ENCODE measurements at places on chromosomes 3 and 15. TPM values are rescaled to one million over a fixed set of nuclear protein-coding genes. Genes with fewer than 3 reads are reported as not detected.

DNA sequence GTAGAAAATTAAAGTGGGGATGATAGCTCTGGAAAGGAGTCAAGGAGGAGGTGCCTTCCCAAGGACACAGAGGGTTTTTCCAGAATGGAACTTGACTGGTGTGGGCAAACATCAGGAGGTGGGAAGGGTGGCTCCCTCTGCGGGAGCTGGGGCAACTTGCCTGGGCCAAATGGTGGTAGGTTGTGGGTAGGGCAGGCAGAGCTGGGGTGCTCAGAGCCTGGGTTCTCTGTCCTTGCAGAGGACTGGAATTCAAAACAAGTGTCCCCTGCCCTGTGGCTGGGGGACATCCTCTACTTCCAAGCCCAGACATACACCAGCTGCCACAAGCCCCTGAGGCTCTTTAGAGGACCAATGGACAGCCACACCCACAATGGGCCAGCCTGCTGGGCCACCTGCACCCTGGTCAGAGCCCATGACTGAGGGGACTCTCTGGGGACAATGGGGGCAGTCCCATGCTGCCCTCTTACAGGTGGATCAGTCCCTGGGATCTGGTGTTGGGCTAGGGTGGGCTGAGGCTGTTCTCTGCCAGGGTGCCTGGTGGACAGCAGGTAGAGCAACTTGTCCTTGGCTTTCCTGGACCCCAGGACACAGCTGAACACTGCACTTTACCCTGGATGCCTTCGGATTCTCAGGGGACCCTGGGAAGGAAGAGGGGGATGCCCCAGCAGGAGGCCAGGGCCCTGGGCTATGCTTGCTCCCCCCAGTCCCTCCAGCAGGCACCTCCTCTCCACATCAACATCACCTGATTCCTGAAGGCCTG lies 38.6 kb upstream of the CSPG4 start:
- H3K4me3 ChIP-seq = no peak overlapping the region
- DNase-seq = no peak
- H3K4me1 ChIP-seq = no peaks in the 10 kb centered on the region
- H3K27ac ChIP-seq = no peak overlapping the region
- H3K27me3 ChIP-seq = no peaks in the 10 kb centered on the region
- no peaks in the 10 kb centered on the region for H3K36me3 ChIP-seq

DNA sequence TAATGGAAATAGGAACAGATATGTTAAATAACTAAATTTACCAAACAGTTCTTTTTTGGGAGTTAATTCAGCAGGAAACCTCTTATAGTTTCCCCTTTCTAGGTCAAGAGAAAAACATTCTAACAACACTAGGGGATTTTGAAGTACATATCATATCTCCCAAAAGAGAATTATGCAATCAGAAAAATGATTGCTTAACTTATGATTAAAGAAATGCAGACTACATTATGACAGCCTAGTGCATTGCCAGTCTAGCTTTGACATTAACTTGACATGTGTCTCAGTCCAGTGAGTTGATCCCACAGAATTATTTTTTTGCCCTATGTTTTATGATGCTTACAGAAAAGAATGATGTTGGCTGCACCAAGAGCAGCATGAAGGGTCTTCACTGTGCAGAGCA lies 31.7 kb upstream of the NPHP3 start:
- DNase-seq = no peak
- no peaks in the 10 kb centered on the region for H3K36me3 ChIP-seq
- H3K27me3 ChIP-seq = no peaks in the 10 kb centered on the region
- H3K27ac ChIP-seq = no peak overlapping the region
- no peaks in the 10 kb centered on the region for H3K4me1 ChIP-seq

DNA sequence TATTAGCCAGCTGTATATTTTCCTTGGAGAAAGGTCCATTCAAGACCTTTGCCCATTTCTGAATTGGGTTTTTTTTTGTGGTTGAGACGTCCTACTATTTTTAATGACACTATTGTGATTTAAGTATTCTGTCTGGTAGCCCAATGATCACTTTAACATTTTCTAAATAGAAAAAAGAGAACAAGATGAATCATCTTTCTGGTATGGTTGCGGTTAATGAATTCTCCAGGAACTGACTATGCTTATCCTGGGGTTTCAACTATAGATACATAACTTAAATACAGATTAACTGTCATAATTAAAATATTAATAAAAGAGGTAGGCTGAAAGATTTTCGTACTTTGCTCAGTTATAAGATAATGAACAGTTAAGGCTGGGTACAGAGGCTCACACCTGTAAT lies 51.9 kb downstream of the PBRM1 start:
- H3K4me3 ChIP-seq = no peak overlapping the region
- peaks cover 58% of the 10 kb centered on the region for H3K36me3 ChIP-seq
- H3K27ac ChIP-seq = no peak overlapping the region
- H3K27me3 ChIP-seq = no peaks in the 10 kb centered on the region
- DNase-seq = no peak
- H3K4me1 ChIP-seq = no peaks in the 10 kb centered on the region

- H3K27me3 ChIP-seq = no peaks in the 10 kb centered on the region
- no peak overlapping the region for H3K27ac ChIP-seq
- H3K4me3 ChIP-seq = no peak overlapping the region
- DNase-seq = no peak
- H3K4me1 ChIP-seq = no peaks in the 10 kb centered on the region
These were observed 738.6 kb upstream of the NR2F2 start for GRCh38 chr15:95591886-95592285.

Gene MCTP2
- 36.3 TPM for total RNA-seq

- H3K27me3 ChIP-seq = no peaks in the 10 kb centered on the region
- no peak for DNase-seq
- no peak overlapping the region for H3K27ac ChIP-seq
- no peaks in the 10 kb centered on the region for H3K4me1 ChIP-seq
- H3K4me3 ChIP-seq = no peak overlapping the region
These were observed 12.5 kb downstream of the COPG1 start for GRCh38 chr3:129261894-129262293.

GRCh38 chr3:36147934-36148558 lies 232.3 kb upstream of the STAC start:
- H3K4me3 ChIP-seq = no peak overlapping the region
- no peak for DNase-seq
- H3K36me3 ChIP-seq = no peaks in the 10 kb centered on the region
- H3K4me1 ChIP-seq = no peaks in the 10 kb centered on the region
- H3K27ac ChIP-seq = no peak overlapping the region

Gene POLQ
- 0.46 TPM for total RNA-seq

DNA sequence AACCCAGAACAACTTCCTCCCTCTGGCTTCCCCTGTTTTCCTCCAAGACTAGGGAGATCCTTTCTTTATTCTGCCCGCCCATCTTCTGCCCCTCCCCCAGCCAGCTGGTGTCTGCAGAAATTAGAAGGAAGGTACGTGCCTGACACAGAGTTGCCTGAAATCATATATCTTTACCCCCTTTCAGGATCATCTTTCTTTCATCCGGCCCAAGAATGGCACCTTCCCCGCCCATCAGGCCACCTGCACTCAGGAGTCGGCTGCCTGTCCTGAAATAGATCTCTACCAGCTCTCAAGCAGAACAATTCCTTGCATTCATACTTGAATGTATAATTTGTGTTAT lies 133.7 kb downstream of the VGLL4 start:
- H3K27ac ChIP-seq = no peak overlapping the region
- H3K4me3 ChIP-seq = no peak overlapping the region
- DNase-seq = no peak
- no peaks in the 10 kb centered on the region for H3K27me3 ChIP-seq
- no peaks in the 10 kb centered on the region for H3K36me3 ChIP-seq

DNA sequence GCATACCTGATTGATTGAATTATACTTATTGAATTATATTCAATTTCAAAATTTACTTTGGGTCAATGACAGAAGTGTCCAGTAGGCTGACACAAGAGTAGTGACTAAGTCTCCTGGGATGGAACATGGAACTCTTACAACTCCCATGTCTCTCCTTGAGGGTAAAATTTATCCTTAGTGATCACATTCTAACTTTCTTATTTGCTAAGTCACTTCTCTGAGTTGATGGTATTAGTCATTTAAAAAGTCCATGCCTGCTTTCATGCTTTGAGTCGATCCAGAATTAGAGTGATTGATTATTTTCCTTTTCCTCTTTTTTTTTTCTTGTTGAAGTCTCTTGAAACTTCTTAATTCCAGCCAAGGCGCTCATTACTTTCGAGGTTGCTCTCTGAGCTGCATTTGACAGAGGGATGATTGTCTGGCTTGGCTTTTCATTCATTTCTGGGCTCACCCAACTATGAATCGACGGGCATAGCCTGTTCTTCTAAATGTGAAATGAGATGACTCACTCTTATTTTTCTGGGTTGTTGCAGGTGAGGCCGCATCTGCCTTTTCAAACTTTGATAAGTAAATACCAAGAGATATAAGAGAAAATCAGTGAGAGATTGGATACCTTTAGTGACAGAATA lies 34.9 kb downstream of the LRRC3B start:
- DNase-seq = no peak
- no peaks in the 10 kb centered on the region for H3K36me3 ChIP-seq
- H3K27ac ChIP-seq = no peak overlapping the region
